Stimulated activated CD4-positive, alpha-beta T cell treated with anti-CD3 and anti-CD28 coated beads, Interleukin-12 subunit alpha, Interleukin-12 subunit beta, amount 100 ng/mL, for 48 hours (primary cell): ENCODE measurements at places on chromosomes 2 and 18.

- peak; percentile 41 for DNase-seq
Measured at GRCh38 chr18:3594760-3595368, 144.9 kb downstream of the TGIF1 start.

DNA sequence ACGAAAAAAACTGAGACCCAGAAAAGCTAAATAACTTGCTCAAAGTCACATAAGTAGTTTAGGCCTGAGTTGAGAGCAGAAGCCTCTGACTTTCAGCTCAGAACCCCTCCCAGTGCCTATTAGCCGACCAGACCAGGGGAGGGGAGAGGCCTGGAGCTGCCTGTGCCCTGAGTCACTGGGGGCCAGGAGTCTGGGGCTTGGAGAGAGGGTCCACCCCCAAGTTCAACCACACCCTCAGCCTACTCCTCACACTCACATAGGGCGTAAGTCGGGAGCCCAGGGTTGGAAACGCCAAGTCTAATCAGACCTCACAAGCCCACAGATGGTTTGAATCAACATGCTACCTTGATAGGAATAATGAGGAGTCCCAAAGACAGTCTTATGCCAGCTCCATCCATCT is 12.6 kb upstream of the PKDCC start:
- no peak for DNase-seq

- DNase-seq: peak; percentile 83
Measured at GRCh38 chr2:69893684-69894551, at the start of gene SNRNP27. SNRNP27 (plus strand) TSS chr2:69893956; CDS start chr2:69893985, 29 bp downstream.

- DNase-seq: no peak
Measured at GRCh38 chr18:22983175-22983574, 50.0 kb downstream of the RBBP8 start.

GRCh38 chr2:231664727-231665126 is 43.6 kb upstream of the PTMA start:
- no peak for DNase-seq

DNA sequence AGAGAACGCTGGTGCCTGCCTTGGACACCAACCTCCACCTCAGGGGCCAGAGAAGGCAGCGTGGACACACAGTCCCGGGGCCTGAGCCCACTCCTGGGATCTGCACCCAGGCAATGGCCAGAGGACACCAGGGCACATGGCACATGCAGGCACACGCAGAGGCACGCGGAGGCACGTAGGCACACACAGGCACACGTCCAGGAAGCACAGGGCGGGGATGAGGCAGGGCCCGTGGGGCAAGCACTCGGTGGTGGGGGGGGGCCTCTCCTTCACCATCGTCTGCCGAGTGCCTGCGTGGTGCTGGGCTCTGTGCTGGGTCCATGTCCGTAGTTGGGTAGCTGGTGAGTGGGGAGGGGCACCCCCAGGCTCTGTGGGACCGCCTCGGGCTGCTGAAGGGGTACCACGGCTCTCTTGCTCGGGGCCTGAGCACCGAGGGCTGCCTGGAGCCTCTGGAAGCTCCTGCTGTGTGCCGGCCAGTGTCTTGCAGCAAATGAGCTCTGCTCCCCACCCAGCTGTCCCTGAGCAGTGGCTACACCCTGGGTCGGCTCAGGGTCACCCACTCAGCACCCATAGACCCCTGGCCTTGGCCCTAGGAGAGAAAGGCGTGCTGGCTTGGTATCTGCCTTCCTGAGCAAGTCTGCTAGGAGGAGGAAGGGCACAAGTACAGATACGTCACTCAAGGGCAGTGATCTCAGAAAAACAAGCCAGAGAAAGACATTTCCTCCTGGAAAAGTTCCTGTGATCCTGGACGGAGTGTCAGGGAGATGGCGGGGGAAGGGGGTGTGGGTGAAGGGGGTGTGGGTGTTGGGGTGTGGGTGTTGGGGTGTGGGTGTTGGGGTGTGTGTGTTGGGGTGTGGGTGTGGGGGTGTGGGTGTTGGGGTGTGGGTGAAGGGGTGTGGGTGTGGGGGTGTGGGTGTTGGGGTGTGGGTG is 26.4 kb downstream of the RTP5 start:
- no peak for DNase-seq

GRCh38 chr2:120679526-120679925 is 56.1 kb upstream of the GLI2 start:
- no peak for DNase-seq

DNA sequence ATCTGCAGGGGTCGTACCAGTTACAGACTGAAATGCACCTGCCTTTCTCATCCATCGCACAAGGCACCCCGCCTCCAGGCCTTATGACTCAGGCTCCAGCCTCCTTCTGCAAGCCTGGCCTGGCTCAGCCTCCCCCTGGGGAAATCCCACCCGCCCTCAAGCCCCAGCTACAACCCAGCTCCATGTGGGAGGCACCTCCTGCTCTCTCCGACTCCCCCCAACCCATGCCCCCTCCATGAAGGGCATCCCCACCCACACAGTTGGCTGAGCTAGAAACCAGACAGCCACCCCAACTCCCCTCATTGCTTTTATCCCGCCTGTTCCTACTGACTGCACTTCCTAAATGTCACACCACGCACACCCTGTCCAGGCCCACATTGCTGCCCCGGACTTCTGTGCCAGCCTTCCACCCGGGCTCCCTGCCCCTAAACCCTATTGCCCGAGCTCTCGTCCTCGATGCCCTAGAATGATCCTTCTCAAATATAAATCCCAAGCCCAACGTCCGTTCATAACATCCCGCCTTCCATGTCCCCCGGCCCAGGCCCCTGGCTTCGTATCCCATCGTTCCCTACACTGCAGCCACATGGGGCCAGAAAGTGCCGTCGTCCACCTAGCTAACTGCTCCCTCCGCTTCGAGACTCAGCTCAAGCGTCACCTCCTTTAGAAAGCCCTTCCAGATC is 9.9 kb downstream of the DNMT3A start:
- no peak for DNase-seq

GRCh38 chr2:10285191-10285555 is 17.5 kb upstream of the HPCAL1 start:
- DNase-seq: no peak

GRCh38 chr2:169768262-169768995 is 30.2 kb upstream of the SSB start:
- peak; percentile 10 for DNase-seq

DNA sequence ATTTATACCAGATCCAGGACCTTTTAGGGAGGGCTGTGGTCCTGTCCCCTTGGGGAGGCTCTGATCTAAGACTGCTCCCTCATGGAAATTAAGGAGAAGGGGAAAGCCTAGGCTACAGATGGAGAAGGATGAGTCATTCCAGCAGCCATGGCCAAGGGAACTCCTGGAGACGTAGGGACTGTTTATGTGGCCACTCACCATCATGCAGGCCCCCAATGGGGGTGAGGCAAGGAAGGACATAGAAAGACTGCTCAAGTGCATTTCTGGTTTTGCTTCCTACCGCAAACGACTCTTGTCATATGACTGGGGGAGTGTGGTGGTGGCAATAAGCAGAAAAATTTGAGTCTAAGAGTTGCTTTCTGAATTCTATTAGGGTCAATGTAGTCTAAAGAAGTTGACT is 54.0 kb upstream of the CYP1B1 start:
- no peak for DNase-seq

GRCh38 chr18:58212274-58212673 is 168.2 kb downstream of the NEDD4L start:
- DNase-seq: no peak

GRCh38 chr2:121804340-121804739 is 48.9 kb downstream of the TSN start:
- DNase-seq: no peak

- no peak for DNase-seq
Measured at GRCh38 chr18:25053466-25053865, 298.5 kb downstream of the ZNF521 start.

- DNase-seq: no peak
Measured at GRCh38 chr2:58101500-58101899, 54.9 kb downstream of the VRK2 start.

- no peak for DNase-seq
Measured at GRCh38 chr18:48819781-48820482, 130.8 kb downstream of the SMAD7 start.

DNA sequence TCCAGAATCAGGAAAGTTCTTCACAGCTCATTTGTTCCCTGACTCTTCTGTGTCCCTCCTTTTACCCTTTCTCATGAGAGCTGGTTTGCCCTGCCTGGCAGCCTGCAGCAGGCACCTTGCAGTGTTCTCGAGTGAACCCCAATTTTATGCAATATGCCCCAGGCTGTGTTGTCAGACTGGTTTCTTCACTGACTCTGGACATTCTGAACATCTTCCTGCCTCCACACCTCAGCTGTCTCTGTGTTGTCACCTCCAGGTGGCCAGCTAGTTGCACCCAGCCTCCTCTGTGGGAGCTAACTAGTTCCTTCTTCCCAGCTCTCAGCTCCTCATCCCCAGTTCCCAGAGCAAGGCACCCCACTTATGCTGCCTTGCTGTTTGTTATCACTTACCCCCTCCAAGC is 5.5 kb downstream of the SETBP1 start:
- no peak for DNase-seq

DNA sequence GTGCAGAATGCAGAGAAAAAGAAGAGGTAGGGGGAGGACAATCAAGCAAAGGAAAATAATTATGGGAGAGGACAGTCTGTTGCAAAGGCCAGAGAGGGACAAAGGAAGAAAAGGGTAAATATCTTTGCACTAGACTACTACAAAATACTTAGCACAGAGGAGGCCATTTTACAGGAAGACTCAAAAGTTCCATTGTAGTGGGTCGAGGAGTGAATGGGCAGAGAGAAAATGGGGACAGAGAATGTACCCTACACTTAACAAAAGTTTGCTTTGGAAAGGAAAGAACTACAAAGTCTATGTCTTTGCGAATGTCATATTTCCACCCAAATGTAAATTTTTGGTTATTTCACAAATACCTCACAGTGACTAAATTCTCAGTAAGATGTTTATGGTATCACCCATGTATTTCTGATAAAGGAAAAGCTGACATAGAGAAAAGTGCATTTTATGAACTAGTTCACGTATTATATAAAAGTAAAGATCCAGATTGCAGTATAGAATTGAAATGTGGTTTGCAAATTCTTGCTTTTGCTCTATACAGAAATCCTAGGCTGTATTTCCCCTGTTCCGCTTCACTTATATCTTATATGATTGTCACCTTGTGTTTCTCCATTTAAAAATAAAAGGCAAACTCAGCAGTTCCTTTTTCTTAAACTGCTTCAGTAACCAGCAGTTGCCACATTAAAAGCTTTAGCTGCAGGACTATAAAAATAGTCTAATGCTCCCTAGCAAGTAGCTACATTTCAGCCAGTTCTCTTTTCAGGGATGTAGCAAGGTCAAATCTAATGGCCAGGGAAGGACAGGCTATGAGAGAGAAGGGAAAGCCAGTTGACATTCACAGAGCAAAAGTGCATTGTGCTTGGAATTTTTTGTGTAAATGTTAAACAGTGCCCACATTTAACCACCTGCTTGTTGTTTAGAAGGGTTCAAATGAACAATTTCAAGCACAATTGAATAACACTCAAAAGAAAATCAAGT is 79.7 kb upstream of the CYTIP start:
- DNase-seq: no peak

DNA sequence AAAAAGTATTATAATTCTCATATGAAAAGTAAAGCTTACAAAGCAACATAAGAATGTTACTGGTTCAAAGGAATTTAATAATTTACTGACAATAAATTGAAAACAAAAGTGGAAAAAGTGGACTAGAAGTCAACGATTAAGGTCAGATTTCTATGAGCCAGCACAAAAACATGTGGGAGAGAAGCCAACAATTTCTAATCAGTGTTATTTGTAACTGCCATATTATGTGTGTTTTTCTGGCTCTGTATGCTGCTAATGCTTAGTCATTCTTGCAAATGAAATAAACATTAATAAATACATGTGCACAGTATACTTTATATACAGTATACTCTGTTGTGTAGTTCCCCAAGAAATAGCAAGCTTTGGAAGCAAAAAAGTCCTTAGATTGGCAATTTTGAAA is 301.3 kb upstream of the RGPD4 start:
- DNase-seq: no peak

DNA sequence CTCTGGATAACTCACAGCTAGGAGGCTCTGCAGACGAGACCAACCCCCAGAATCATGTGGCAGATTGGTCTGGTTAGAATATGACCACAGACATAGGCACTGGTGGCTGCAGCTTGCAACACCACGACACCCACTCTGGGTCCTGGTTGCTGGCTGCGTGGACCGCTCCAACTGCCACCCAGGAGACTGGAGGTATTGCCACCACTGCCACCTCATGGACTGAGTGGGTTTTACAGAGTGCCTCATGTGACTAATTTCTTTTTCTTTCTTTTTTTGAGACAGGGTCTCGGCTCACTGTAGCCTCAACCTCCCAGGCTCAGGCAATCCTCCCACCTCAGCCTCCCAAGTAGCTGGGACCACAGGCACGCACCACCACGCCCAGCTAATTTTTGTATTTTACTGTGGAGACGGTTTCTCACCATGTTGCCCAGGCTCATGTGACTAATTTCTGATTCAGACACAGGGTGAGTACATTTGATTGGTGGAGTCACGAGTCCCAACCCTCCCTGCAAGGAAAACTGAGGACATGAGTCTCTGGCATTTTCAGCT is 29.9 kb upstream of the NT5DC4 start:
- DNase-seq: peak; percentile 53

DNA sequence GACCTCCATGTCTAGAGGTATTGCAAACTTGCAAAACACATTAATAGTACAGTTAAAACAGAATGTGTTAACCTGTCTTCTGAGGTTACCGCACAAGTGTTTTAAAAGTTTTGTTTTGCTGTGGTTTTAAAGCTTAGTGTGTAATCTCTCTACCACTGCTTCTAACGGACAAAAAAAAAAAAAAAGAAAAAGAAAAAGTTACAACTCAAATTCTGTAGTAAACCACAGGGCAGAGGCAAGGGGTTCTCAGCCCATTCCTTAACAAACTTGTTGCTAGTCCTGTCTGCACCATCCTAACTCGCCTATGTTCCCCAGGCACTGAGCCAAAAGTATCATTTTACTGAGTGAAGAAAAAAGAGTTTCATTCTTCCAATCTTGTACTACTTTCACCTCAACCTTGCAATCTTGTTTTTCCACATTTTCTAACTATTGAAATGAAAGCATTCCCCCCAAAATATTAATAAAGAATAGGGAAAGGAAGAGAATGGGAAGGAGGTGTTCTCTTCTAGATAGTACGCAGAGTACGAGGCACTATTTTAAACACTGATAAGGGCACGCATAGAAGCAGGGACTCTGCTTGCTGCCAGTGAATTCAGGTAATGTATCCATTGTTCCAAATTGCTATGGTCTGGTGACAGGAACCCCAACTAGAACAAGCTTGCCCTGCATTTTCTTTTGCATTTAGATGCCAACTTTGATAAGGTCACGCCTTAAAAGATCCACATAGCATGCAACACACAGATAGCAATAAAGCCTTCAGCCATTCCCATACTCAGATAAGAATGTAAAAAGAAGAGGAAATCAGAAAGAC is 47.1 kb downstream of the IKZF2 start:
- DNase-seq: no peak

GRCh38 chr2:152587187-152587947 is 129.9 kb downstream of the PRPF40A start:
- no peak for DNase-seq

DNA sequence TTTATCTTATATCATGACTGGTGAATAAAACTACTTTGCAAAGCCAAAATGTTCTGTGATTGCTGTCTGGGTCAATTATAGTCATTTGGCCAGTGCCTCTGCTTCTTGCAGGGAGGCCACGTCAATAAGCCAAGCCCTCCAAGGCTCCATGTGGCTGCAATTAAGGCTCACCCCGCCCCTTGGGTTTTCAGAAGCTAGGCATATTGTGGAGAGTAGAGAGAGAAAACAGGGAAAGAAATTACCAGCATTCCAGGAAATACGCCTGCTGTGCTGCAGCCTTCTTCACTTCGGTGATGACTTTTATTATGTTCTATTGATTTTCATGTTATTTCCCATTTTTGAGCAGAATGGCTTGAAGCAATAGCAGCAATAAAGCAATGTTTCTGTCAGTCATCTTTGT is 319.7 kb downstream of the SOX11 start:
- DNase-seq: no peak

- DNase-seq: no peak
Measured at GRCh38 chr2:119545754-119546446, 1.7 kb downstream of the CFAP221 start.
